ENCODE measurements at places on chromosomes 16 and 17.

- no peak for DNase-seq
These were observed 127.1 kb upstream of the HS3ST3A1 start for GRCh38 chr17:13728781-13729180.

- no peak for DNase-seq
These were observed 2.8 kb downstream of the FN3K start for GRCh38 chr17:82737967-82738877.

- DNase-seq, result no peak
These were observed 161.4 kb upstream of the MPHOSPH6 start for GRCh38 chr16:82331397-82331796.

DNA sequence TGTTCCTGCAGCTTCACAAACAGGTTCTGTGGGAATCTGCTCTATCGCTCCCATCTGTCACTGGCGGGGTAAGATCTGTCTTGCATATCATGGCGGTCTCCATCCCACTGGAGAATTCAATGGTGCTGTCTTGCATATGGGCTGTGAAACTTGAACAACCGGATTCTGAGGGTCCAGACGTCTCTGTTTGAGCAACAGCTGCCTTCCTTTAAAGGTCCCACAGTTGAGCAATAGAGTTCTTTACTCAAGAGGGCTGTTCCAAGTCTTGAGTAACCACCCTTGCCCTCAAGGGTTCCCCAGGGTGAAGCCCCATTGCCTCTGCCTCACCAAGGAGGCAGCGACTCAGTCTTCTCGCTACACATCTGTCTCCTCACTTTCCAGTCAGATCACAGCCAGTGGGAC is 50.8 kb downstream of the ZFHX3 start:
- DNase-seq, result no peak

DNA sequence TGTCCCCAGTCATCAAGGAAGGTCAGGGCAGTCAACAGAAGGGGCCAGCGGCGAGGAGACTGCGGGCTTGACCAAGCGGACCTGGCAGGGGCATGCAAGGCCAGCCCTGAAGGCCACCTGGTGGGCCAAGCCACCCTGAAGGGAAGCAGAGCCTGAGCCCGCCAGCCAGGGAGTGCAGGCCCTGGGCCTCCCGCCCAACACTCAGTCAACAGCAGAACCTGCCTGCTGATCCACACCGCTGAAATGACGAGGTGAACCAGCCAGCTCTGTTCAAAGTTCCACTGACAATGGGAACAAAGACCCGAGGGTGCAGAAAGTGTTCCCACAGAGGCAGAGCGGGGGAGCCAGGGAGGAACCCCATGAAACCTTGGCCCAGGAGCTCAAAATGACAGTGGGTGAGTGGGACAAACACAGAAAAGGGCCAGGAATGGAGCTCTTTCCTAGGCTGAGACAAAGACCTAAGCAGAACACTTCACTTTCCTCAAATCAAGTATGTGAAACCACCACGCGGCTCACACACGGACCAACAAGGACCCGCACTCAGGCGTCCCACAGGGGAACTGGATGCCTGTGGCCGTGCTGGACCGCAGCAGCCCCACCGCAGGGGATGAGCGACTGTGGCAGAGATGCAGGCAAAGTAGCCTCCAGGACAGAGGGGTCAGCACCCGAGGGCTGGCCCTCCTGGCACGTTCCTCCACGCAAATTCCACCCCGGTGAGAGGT is 12.0 kb downstream of the AXIN1 start:
- DNase-seq, result no peak

DNA sequence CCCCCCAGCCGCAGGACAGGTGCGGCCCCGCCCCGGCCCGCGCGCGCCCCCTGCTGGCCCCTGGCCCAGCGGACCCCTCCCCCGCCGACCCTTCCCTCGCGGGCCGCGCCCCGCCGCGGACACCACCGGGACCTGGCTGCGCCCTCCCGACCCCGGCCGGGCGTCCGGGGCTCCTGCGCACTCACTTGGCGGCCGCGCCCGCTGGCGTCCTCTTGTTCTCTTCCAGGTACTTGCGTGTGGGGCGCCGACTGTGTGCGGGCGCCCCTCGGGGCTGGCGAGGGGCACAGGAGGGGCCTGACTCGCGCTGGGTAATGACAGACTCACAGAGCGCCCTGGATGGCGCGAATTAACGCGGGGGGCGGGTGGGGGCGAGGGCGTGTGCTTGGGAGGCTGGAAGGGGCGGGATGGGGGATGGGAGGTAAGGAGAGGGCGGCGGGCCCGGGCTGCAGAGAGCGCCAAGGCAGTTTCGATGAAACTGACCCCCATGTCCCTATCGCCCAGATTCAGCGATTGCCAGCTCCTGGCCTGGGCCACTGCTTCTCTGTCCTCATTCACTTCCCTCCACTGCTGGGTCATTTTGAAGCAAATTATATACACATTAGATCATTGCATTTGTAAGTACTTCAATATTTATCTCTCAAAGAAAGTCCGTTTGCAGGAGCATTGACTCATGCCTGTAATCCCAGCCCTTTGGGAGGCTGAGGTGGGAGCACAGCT is 445 bp upstream of the DBNDD1 start:
- DNase-seq, result peak; percentile 69

DNA sequence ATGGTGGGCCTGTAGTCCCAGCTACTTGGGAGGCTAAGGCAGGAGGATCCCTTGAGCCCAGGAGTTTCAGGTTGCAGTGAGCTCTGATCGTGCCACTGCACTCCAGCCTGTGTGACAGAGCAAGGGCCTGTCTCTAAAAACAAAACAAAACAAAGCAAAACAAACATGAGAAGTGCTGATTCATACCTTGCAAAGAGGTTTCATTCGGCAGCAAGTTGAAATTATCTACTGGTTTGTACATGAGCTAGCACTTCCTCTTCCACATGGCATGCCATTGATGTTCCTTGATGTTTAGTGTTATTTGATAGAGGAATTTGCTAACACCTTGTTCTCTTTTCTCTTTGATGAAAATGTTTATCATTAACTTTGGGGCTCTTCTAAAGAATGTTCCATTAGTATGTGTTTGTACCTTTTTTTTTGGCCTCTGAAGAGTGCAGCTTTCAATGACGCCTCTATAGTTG is 50.6 kb downstream of the SPECC1 start:
- no peak for DNase-seq

- peak; percentile 62 for DNase-seq
These were observed 29.7 kb upstream of the LGALS9 start for GRCh38 chr17:27601069-27601974.

DNA sequence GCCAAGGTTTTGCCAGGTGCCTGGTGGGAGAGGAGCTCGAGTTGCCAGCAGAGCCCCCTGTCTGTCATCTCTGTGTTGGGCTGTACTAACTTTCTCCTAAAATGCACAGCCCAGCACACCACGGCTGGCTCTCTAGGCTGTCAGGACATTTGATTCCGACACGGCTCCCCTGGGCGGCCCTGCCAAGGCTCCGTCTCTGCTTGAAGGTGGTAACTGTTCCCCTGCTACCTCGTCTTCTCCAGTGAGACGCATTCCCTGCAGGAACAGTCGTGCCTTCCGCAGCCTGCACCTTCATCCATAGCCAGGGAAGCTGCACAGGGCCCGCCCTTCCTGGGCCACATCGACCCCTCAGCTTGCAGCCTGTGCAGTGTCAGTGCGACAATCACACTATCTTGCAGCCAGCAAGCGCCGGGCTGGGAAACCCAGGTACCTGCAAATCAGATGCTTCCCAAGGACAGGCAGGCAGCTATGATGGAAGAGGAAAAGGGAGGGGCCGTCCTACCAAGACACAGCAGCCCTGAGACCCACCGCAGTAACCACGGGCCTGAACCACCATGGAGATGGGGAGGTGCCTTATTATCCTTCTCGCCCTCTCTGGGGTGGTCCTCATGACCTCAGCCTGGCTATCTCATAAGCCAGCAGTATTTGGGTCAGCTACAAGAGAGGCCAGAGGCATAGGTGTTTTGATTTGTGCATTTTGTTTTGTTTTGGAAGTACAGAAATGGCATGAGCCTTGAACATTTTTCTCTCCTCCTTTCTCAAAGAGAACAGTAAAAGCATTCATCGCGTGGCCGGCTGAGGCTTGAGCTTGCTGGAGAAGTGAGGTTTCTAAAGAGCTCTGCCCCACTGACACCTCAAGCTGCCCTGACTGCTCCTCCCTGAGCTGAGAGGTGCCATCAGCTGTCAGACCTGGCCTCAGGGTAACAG is 361.7 kb upstream of the TNRC6C start:
- no peak for DNase-seq

- no peak for DNase-seq
These were observed 38.1 kb downstream of the CALB2 start for GRCh38 chr16:71396594-71396993.

DNA sequence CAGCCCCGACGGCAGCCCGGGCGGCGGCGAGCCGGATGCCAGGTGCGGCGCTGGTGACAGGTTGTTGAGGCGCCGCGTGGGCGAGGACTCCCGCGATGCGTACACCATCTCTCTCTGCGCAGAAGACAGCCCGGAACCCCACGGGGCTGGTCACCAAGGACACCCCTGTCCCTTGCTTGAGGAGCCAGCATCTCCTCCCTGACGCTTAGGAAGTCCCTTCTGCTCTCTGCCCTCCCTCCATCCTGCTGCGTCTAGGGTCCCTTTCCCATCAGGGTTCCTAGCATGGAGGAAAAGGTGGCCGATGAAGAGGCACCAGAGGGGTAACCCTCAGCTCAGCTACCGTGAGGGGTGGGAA is 43.6 kb downstream of the SRCIN1 start:
- no peak for DNase-seq

GRCh38 chr17:81719410-81720266 is 7.6 kb downstream of the SLC25A10 start:
- DNase-seq, result no peak

- DNase-seq, result no peak
These were observed 1.6 kb downstream of the NHERF1 start for GRCh38 chr17:74750039-74750326.

GRCh38 chr17:7903154-7904103 is 12.7 kb downstream of the RNF227 start:
- DNase-seq, result no peak

DNA sequence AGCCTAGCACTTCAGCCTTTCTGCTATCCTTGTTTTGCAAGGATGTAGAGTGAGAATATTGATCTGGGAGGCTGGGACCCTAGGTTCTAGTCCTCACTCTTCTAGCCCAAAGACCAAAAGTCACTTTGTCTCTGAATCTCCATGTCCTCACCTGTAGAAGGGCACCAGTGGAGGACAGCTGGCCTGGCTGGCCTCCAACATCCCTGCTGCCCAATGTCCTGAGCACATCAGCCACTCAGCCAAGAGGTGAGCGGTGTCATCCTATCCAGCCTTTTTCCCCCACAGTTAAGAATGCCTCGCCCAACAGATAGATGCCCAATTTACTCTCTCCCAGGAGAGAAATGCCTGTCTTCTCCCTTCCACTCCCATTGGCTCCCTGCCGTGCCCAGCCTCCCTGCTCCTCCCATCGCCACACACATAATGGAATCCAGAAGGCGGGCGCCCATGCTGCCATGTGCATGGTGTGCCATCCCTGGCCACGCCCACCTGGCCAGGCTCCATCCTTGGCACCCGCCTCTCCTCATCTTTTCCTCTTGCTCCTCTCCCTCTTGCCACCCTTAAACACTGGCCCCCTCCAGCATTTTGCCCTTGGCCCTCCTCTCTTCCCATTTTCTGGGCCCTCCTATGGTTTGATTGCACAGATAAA is 157.3 kb upstream of the SDK2 start:
- DNase-seq, result no peak

- no peak for DNase-seq
These were observed 109.3 kb upstream of the SOX9 start for GRCh38 chr17:72011561-72011960.

GRCh38 chr17:45372325-45372869 is 55.6 kb upstream of the MAP3K14 start:
- no peak for DNase-seq

GRCh38 chr17:55177855-55178217 is 86.9 kb upstream of the HLF start:
- no peak for DNase-seq

GRCh38 chr17:11742886-11743285 is 144.6 kb downstream of the DNAH9 start:
- DNase-seq, result no peak

DNA sequence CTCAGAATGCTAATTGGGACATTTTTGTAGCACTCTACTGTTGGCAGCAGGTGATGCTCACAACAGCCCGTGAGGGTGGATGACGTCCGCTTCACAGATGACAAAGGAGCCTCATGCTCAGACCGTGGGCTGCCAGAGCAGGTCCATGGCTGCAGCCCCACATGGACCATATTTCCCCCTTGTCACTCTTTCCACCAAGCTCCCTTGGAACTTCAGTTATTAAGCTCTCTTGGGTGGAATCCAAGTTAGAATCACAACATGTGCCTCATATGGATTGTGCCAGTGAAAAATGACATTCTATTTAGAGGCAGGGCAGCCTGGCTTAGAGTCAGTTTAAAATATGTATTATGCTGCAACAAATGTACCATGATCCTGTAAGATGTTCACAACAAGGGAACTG is 33.2 kb upstream of the STH start:
- DNase-seq, result no peak
